NCI-H774 (cell line): ENCODE measurements at places on chromosomes 12 and 14.

- no peak for DNase-seq
Measured at GRCh38 chr12:131862600-131862993, 31.8 kb upstream of the ULK1 start.

- no peak for DNase-seq
Measured at GRCh38 chr12:67852701-67853100, 136.5 kb upstream of the IFNG-AS1 start.

GRCh38 chr14:39576736-39577135, 144.5 kb upstream of the FBXO33 start:
- no peak for DNase-seq

- no peak for DNase-seq
Measured at GRCh38 chr14:99094901-99095300, 177.1 kb downstream of the BCL11B start.
